Smooth muscle cell of the pulmonary artery (primary cell): ENCODE measurements at places on chromosomes 5 and 9. TPM values are rescaled to one million over a fixed set of nuclear protein-coding genes. Genes with fewer than 3 reads are reported as not detected.

Gene ARRDC3
- total RNA-seq = 110 and 199 TPM in 2 replicates

Gene FOXD4
- total RNA-seq = 0.13 and 0.17 TPM in 2 replicates

Gene PLAC8L1
- total RNA-seq = 0.20 and 0.52 TPM in 2 replicates

Gene ACTBL2
- total RNA-seq = 0.03 TPM in 1 of 2 replicates, not detected in the other

Gene MARCHF3
- total RNA-seq = 19.9 and 20.7 TPM in 2 replicates

Gene FAM221B
- total RNA-seq = not detected in 2 replicates

Gene PCDHA8
- 0.07 and 0.26 TPM in 2 replicates for total RNA-seq

Gene BTNL8
- not detected in 2 replicates for total RNA-seq

Gene PRRX2
- 11.3 and 17.9 TPM in 2 replicates for total RNA-seq

Gene SLCO4C1
- total RNA-seq = not detected in 2 replicates

Gene PAX5
- not detected in 2 replicates for total RNA-seq

Gene DUSP1
- total RNA-seq = 49.1 and 97.2 TPM in 2 replicates

Gene TRUB2
- 18.8 and 24.4 TPM in 2 replicates for total RNA-seq

Gene IL5
- not detected in 2 replicates for total RNA-seq

Gene OR1Q1
- total RNA-seq = 0.59 TPM in 1 of 2 replicates, not detected in the other

Gene OBP2A
- total RNA-seq = not detected in 2 replicates

Gene NOXA1
- 0.36 and 0.46 TPM in 2 replicates for total RNA-seq

Gene FGD3
- total RNA-seq = not detected in 2 replicates

Gene PCDHAC1
- 0.07 and 0.26 TPM in 2 replicates for total RNA-seq

Gene RASGRF2
- total RNA-seq = 1.2 and 15.0 TPM in 2 replicates

Gene COL15A1
- total RNA-seq = 77.7 and 229 TPM in 2 replicates

Gene SPINK6
- total RNA-seq = not detected in 2 replicates

Gene KLF4
- total RNA-seq = 13.3 and 22.5 TPM in 2 replicates

Gene CDO1
- 10.9 and 12.5 TPM in 2 replicates for total RNA-seq

Gene SLC23A1
- total RNA-seq = not detected in 2 replicates

Gene TMEM252
- not detected in 2 replicates for total RNA-seq

Gene NR2F1-AS1
- total RNA-seq = 10.7 and 11.4 TPM in 2 replicates

Gene XRCC4
- 14.1 and 22.6 TPM in 2 replicates for total RNA-seq

Gene PCDHA4
- total RNA-seq = 0.59 and 0.69 TPM in 2 replicates

Gene SLC6A3
- total RNA-seq = not detected in 2 replicates

Gene AOPEP
- 82.7 and 84.2 TPM in 2 replicates for total RNA-seq

Gene EQTN
- total RNA-seq = not detected in 2 replicates

Gene NFIB
- 39.1 and 79.4 TPM in 2 replicates for total RNA-seq

Gene ITGA1
- 67.4 and 157 TPM in 2 replicates for total RNA-seq

Gene BTNL9
- total RNA-seq = not detected in 2 replicates

Gene OR4F3
- 0.20 TPM in 2 replicates for total RNA-seq

Gene PAIP1
- 116 and 119 TPM in 2 replicates for total RNA-seq

Gene SLF1
- total RNA-seq = 4.0 and 7.9 TPM in 2 replicates

Gene OGN
- 12.8 and 24.7 TPM in 2 replicates for total RNA-seq

Gene GARIN3
- total RNA-seq = not detected in 2 replicates

Gene LPAR1
- total RNA-seq = 58.6 and 95.9 TPM in 2 replicates

Gene SAXO1
- under 0.01 TPM in 1 of 2 replicates, not detected in the other for total RNA-seq

Gene FBP2
- not detected in 2 replicates for total RNA-seq

Gene CD274
- total RNA-seq = 4.8 and 8.8 TPM in 2 replicates

Gene IL3
- total RNA-seq = not detected in 2 replicates

Gene LCN2
- total RNA-seq = not detected in 2 replicates

Gene PHAX
- 37.1 and 41.4 TPM in 2 replicates for total RNA-seq

Gene CCDC187
- under 0.01 and 0.07 TPM in 2 replicates for total RNA-seq

Gene ZNF366
- total RNA-seq = 0.07 TPM in 1 of 2 replicates, not detected in the other
